Activated T-cell treated with anti-CD3 and anti-CD28 coated beads for 24 hours (primary cell): ENCODE measurements at places on chromosomes 13 and 19.

DNA sequence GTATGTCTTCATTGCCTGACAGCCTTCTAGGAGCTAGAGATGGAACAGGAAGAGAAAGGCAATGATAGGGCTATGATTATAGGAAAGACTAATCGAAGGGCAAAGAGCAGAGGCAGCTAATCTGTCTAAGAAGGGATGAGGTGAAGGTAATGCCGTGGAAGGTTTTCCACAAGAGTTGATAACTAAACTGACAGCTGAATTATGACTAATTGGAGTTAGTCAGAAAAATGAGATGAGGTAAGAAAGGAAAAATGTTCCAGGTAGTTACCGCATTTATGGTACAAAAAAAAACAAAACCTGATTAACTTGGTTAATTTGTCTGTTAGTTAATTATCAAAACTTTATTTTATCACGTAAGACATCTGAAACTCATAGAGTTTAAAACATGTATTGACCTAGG, 260.3 kb downstream of the SLITRK6 start:
- no peak for DNase-seq

DNA sequence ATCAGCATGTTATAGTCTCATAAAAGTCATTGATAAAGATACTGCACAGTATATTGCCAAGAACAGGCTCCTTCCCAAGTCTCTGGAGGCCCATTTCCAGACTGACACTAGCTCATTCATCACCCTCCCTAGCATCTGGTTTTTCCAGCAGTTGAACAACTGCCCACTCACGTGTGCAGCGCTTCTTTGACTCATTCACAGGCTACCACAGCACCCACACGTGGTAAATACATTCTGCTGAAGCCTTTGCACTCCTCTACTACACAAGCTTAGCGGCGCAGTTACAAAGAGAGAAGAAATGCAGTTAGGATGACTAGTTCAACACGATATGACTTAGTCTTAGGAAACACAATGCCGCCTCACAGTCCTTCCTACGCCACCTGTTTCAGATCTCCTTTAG, 87.7 kb downstream of the DOCK9 start:
- peak; percentile 46 for DNase-seq

GRCh38 chr13:99312493-99312883, 5.3 kb upstream of the GPR183 start:
- DNase-seq, result no peak

DNA sequence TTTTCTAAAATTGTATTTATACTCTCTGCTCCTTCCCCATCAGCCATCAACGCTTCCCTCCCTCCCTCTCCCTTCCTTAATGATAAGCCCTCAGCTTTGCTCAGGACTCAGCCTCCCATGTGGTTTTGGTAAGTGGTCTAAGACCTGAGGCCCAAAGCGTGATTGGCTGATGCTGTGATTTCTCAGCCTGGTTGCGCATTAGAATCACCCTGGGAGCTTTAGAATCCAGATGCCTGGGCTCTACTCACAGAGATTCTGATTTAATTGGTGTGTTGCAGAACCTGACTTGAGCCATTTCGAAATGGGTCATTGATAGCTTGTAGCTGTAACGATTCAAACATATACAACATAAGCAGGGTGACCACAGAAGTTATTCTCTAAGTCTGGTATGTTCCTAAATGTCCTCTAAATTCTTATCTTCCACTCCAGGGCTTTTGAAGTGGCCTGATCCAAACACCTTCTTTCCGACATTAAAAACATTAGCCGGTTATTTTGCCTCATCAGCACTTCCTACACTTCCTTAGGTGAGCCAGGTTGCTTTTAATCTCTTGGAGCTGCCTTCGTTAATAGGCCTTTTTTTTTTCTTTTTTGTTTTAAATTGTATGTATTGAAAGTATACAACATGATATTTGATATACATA, 60.6 kb downstream of the LRCH1 start:
- no peak for DNase-seq
